Gastrocnemius medialis (tissue), 4 donors: ENCODE measurements at places on chromosomes 13 and 19.

- no peak overlapping the region for H3K27ac ChIP-seq
- H3K4me3 ChIP-seq = no peak overlapping the region
- no peaks in the 10 kb centered on the region for H3K4me1 ChIP-seq
- no peaks in the 10 kb centered on the region for H3K27me3 ChIP-seq
- no peaks in the 10 kb centered on the region for H3K36me3 ChIP-seq
- DNase-seq = no peak
Measured at GRCh38 chr13:92436924-92437323, 789.7 kb upstream of the GPC6 start.

GRCh38 chr13:20869540-20869939 lies 33.0 kb downstream of the XPO4 start:
- no peak overlapping the region for H3K4me3 ChIP-seq
- H3K4me1 ChIP-seq = peaks cover 20% of the 10 kb centered on the region
- no peaks in the 10 kb centered on the region for H3K36me3 ChIP-seq
- no peak overlapping the region for H3K27ac ChIP-seq

- peaks cover 16% of the 10 kb centered on the region for H3K4me1 ChIP-seq
- no peaks in the 10 kb centered on the region for H3K27me3 ChIP-seq
- peak; percentile 91 for DNase-seq
- peak within 1 kb of the TSS; percentile 92 for H3K27ac ChIP-seq
- H3K4me3 ChIP-seq = peak within 1 kb of the TSS; percentile 84
Measured at GRCh38 chr19:9140159-9140874, at the start of gene ZNF317. Gene ZNF317 (plus strand): TSS chr19:9140397. CDS start chr19:9156017, 15,620 bp downstream.

DNA sequence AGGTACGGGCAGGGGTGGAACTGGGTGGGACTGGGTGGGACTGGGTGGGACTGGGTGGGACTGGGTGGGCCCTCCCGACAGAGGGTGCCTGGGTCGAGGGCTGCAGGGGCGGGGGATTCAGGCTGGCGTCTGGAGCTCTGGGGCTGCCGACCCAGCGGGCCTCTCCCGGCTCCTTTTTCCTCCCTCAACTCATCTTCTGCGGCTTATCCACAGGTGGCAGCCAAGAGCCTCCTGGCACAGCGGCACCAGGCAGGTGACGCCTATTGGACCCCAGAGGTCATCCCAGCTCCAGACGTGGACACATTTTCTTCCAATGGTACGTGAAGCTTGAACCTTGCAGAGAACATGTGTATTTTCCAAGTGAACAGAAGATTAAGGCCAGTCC lies 533 bp downstream of the ZNF544 start:
- peaks cover 16% of the 10 kb centered on the region for H3K4me1 ChIP-seq
- H3K36me3 ChIP-seq = no peaks in the 10 kb centered on the region
- H3K27ac ChIP-seq = peak overlapping the region; percentile 73
- H3K4me3 ChIP-seq = peak overlapping the region; percentile 73
- no peaks in the 10 kb centered on the region for H3K27me3 ChIP-seq

DNA sequence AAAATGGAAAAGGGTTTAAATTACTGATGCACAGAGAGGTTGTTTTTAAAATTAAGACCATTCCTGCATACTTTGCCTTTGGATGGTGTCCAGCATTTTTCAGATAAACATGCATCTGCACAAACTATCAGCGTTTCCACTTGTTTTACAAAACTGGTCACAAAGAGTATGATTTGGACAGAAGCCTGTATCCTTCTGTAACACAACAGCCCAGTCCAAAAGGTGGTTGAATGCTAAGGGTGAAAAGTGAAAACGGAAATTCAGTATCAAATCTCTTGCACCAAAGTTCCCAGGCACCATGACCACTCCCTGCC lies 21.7 kb upstream of the DOCK9 start:
- no peaks in the 10 kb centered on the region for H3K36me3 ChIP-seq
- H3K27ac ChIP-seq = peak overlapping the region; percentile 15
- H3K4me3 ChIP-seq = no peak overlapping the region
- H3K4me1 ChIP-seq = peaks cover 21% of the 10 kb centered on the region

GRCh38 chr13:85095418-85096272 lies 703.6 kb downstream of the SLITRK6 start:
- no peaks in the 10 kb centered on the region for H3K27me3 ChIP-seq
- H3K4me1 ChIP-seq = no peaks in the 10 kb centered on the region
- DNase-seq = no peak
- no peaks in the 10 kb centered on the region for H3K36me3 ChIP-seq
- no peak overlapping the region for H3K27ac ChIP-seq
- no peak overlapping the region for H3K4me3 ChIP-seq

DNA sequence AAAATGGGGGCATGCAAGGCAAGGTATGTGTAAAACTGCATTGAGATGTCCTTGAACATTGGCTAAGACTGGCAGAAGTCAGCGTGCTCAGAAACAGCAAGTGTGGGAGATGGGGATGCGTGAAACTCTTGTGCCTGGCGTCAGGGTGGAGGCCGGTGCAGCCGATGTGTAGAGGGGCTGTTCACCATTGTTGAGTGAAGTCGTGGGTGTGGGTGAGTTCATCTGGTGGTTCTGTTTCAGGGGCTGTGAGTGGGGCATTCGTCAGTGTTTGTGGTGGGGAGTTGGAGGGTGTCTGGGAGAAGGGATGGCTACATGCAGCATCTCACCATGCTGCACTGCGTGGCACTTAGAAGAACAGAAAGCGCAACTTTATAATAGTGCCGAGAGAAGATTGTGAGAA lies 11.4 kb upstream of the MIA start:
- no peak for DNase-seq
- H3K36me3 ChIP-seq = no peaks in the 10 kb centered on the region
- H3K4me1 ChIP-seq = no peaks in the 10 kb centered on the region
- H3K4me3 ChIP-seq = no peak overlapping the region
- no peak overlapping the region for H3K27ac ChIP-seq
- H3K27me3 ChIP-seq = no peaks in the 10 kb centered on the region

- no peaks in the 10 kb centered on the region for H3K4me1 ChIP-seq
- H3K27ac ChIP-seq = no peak overlapping the region
- DNase-seq = no peak
- H3K36me3 ChIP-seq = no peaks in the 10 kb centered on the region
- no peaks in the 10 kb centered on the region for H3K27me3 ChIP-seq
Measured at GRCh38 chr19:28021259-28022185, 1191.4 kb downstream of the UQCRFS1 start.

DNA sequence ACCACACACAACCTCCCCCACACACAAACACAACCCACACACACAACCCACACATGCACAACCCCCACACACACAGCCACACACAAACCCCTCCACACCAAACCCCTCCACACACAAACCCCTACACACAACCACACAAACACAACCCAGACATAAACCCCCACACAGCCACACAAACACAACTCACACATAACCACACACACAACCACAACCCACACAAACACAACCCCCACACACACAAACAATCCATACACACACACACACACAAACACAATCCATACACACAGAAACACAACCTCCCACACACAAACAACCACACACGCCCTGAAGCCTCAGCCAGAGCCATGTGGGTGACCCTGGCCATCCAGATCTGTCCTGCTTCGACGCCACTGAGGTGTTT lies 30.0 kb upstream of the ISYNA1 start:
- no peaks in the 10 kb centered on the region for H3K27me3 ChIP-seq
- DNase-seq = no peak
- no peak overlapping the region for H3K4me3 ChIP-seq
- peak overlapping the region; percentile 96 for H3K27ac ChIP-seq
- H3K36me3 ChIP-seq = peaks cover 17% of the 10 kb centered on the region
- peaks cover 69% of the 10 kb centered on the region for H3K4me1 ChIP-seq

DNA sequence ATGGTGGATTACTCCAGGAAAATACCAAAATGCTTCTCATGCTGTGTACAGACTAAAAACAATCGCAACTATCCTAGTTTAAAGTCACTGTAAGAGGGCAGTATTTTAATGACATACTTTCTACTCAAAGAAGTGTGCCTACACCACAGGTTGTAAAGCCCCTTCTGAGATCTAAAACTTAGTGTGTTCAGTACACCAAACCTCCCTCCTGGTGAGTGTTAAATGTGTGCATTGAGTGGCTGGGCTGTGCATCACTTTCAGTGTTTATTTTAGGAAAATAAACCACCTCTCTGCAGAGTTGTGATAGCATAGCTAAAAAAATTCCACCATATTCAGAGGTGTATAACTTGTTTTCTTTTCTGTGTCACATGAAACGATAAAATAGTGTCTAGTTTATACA lies 263.7 kb downstream of the DACH1 start:
- H3K27ac ChIP-seq = no peak overlapping the region
- no peak overlapping the region for H3K4me3 ChIP-seq
- no peaks in the 10 kb centered on the region for H3K36me3 ChIP-seq
- no peaks in the 10 kb centered on the region for H3K4me1 ChIP-seq

GRCh38 chr13:59538512-59538911 lies 625.2 kb downstream of the DIAPH3 start:
- no peaks in the 10 kb centered on the region for H3K36me3 ChIP-seq
- DNase-seq = no peak
- H3K27ac ChIP-seq = no peak overlapping the region
- no peaks in the 10 kb centered on the region for H3K4me1 ChIP-seq

DNA sequence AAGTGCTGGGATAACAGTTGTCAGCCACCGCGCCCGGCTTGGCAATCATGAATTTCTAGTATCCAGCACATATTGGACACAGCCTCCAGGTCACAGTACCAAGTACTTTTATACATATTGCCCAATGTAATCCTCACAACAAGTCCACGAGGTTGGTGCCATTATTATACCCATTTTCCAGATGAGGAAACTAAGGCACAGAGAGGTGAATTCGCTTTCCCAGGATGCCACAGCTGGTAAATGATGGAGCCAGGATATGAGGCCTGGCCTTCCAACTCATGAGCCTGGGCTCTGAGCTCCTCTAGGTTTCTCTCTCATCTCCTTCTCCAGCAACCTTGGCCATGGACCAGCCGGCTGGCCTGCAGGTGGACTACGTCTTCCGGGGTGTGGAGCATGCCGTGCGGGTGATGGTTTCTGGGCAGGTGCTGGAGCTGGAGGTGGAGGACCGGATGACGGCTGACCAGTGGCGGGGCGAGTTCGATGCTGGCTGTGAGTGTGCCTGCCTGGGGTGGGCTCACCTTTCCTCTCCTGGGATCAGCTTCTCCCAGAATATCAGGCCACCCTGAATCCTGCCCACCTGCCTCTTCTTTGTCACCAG lies 7.5 kb downstream of the CCDC61 start:
- H3K4me3 ChIP-seq = no peak overlapping the region
- DNase-seq = no peak
- no peak overlapping the region for H3K27ac ChIP-seq
- peaks cover 7% of the 10 kb centered on the region for H3K27me3 ChIP-seq

- no peaks in the 10 kb centered on the region for H3K36me3 ChIP-seq
- DNase-seq = peak; percentile 15
- no peak overlapping the region for H3K4me3 ChIP-seq
- no peaks in the 10 kb centered on the region for H3K4me1 ChIP-seq
- H3K27me3 ChIP-seq = no peaks in the 10 kb centered on the region
- no peak overlapping the region for H3K27ac ChIP-seq
Measured at GRCh38 chr13:46179491-46179908, 2.5 kb downstream of the LCP1 start.

DNA sequence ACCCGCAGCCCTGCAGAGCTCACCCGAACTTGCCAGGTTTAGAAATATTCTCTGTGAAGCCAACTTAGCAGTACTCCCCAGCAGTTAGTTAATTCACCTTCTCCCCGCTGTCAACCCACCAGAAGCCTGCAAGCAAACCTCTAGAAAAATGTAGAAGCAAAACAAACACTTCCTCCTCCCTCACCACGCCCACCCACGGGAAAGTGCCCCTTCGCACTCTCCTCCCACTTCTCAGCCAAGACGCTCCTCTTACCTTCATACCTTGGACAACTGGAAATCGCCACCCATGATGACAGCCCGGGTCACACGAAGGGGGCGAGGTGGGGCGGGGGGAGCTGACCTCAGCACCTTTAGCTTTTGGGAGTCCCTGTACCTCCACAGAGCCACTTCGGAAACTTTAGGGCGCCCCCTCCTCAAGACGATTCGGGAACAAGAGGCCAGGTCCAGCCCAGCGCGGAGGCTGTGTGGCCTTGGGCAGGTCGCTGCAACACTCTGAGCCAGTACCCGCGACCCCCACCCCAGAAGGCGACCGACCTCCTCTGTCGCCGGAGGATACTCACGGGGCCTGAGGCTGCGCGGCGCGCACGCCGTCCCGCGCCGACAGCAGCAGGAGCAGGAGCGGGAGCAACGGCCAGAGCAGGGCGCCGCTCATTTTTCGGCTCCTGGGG lies 485 bp downstream of the CPAMD8 start:
- H3K27ac ChIP-seq = peak overlapping the region; percentile 34
- H3K4me1 ChIP-seq = no peaks in the 10 kb centered on the region
- no peaks in the 10 kb centered on the region for H3K36me3 ChIP-seq
- peak overlapping the region; percentile 31 for H3K4me3 ChIP-seq

DNA sequence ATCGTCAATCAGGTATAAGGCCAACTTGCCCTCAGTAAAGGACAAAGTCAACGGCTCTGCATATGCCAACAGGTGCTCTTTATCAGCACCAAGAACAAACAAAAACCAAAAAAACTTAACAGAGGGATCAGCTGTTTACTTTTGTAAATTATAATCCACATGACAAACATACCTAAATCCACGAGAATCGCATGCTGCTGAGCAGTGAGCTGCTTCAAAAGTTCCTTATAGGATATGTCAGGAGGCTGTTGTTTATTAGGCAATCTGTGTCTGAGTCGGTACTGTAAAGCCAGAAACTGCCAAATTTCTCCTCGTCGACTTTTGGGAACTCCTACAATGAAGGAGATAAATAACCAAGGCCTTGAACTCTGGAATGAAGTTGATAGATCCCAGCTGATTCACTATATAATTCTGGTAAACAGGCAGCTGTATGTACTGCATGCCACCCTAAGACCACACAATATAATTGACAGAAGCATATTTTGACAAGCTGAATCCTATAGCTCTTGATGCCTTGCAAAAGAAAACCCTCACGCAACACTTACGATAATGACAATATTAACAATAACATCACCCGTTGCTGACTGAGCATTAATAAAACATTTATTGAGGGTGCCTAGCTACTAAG lies 179.8 kb downstream of the TBC1D4 start:
- H3K4me3 ChIP-seq = no peak overlapping the region
- DNase-seq = no peak
- peaks cover 9% of the 10 kb centered on the region for H3K4me1 ChIP-seq

DNA sequence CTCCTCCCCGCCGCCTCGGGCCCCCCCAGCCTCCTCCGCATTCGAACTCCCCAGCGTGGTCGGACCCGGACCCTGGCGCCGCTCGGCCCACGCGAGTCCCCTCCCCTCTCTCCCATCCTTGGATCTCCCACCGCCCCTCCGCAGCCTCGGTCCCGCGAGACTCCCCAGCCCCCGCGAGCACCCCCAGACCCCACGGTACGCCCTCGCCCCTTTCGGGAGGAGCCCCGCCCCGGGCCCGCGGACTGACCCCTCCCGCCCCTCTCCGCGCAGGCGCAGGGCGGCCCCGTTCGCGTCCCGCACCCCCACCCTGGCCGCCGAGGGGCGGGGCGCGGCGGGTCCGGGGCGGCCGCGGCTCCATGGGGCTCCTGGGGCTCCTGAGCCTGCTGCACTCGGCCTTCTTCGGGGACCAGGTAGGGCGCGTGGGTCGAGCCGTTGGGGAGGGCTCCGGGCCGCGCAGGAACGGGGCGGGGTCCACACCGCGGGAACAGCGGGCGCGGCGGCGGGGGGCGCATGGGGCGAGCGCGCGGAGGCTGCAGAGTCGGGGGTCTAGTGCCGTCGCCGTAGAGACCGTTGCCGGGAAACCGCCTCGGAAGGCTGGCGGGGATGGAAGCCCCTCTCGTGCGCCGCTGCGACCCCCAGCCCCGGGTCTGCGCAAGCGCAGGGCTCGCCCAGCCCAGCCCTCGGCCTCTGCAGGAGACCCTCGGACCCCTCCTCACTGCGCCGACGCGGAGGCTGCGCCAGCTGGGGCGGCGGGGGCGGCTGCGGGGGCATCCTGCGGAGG lies 3.8 kb upstream of the APC2 start:
- H3K27me3 ChIP-seq = peaks cover 56% of the 10 kb centered on the region
- peaks cover 12% of the 10 kb centered on the region for H3K36me3 ChIP-seq
- H3K27ac ChIP-seq = no peak overlapping the region
- DNase-seq = no peak

GRCh38 chr19:57171551-57172081 lies 4.3 kb upstream of the DUXA start:
- no peak for DNase-seq
- H3K4me3 ChIP-seq = peak overlapping the region; percentile 39
- H3K36me3 ChIP-seq = no peaks in the 10 kb centered on the region
